ENCODE measurements at places on chromosomes 4 and X.
A peak's percentile ranks its signal among the peaks of the same experiment; 100 is the strongest.

GRCh38 chr4:6641164-6641970 lies 882 bp downstream of the MRFAP1 start:
- peak; percentile 24 for DNase-seq

GRCh38 chr4:6619466-6620255 lies 20.8 kb upstream of the MRFAP1 start:
- no peak for DNase-seq

DNA sequence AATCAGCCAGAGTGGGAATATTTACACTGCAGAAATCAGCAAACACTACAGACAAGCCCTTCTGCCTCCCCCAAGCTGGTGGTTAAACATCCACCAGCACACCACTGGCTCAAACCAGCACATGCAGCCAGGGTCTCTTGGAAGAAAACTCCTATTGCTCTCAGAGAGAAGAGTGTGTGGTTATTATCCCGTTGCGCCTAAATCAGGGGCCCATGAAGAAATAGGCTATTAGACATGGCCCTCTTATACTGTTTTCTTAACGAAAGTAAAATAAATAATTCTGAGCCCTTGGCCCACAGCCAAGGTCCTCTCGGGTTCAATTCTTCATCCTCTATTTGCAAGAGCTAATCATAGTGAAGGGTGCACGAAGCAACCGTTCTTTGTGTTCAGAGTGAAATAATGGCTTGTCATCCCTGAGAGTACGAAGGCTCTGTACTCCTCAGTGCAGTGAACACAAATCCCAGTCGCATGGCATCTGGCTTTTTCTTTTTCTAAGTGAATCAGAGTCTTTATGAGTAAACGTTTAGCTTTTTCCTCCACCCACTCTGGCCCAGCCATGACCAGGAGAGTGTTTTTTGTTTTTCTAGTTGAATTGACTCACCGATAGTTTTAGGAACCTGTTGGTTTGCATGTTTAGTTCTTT lies 33.4 kb upstream of the RBM47 start:
- DNase-seq: no peak

DNA sequence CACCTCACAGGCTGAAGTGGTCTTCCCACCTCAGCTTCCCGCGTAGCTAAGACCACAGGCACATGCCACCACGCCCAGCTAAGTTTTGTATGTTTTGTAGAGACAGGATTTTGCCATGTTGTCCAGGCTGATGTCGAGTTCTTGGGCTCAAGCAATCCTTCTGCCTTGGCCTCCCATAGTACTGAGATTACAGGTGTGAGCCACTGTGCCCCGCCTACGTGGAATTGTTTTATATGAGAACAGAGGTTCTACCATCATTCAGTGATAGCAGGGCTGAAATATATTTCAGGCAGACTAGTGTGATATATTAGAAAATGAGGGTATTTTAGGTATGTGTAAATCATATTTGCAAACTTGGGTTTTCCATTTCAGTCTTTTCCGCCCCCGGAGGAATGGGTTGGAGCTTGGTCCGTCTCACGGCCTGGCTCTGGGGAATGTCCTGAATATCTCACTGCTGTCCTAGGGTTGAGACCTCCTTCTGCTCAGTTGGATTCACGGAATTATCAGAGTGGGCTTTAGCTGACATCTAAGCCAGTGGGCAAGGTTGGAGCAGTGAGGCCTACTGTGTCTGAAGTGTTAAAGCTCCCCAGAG lies 19.9 kb downstream of the NSD2 start:
- DNase-seq: no peak

GRCh38 chr4:80253510-80253909 lies 13.0 kb upstream of the FGF5 start:
- DNase-seq: no peak

DNA sequence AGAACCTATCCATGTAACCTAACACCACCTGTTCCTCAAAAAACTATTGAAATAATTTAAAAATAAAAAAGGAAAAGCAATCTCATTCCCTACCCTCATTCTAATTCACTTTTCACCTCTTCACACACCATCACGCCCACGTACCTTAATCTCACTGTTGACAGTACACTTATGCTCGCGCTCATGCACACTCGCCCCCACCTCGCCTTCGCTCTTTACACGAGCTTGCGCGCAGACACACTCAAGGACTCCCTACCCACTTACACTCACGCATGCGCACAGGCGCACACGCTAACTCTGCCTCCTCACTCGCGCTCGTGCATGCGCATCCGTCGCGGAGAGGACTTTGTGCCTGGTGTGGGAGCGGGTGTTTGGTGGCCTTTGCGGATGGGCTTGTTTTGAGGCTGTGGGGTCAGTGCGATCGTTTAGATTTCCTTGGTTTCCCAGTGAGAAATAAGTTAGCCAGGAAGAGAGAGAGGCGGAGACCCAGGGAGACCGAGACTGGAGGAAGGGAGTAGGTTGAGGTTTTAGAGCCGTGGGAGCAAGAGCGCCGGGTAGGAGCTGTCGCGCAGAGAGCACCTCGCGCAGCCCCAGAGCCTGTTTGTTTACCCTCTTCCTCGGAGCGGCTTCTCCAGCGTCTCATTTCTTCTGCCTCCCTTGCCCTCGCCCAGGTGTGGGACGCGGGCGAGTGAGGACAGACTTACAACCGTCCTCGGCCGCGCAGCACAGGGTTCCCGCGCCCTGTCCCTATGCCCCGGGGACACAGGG lies 8.1 kb upstream of the GSX2 start:
- peak; percentile 61 for DNase-seq

DNA sequence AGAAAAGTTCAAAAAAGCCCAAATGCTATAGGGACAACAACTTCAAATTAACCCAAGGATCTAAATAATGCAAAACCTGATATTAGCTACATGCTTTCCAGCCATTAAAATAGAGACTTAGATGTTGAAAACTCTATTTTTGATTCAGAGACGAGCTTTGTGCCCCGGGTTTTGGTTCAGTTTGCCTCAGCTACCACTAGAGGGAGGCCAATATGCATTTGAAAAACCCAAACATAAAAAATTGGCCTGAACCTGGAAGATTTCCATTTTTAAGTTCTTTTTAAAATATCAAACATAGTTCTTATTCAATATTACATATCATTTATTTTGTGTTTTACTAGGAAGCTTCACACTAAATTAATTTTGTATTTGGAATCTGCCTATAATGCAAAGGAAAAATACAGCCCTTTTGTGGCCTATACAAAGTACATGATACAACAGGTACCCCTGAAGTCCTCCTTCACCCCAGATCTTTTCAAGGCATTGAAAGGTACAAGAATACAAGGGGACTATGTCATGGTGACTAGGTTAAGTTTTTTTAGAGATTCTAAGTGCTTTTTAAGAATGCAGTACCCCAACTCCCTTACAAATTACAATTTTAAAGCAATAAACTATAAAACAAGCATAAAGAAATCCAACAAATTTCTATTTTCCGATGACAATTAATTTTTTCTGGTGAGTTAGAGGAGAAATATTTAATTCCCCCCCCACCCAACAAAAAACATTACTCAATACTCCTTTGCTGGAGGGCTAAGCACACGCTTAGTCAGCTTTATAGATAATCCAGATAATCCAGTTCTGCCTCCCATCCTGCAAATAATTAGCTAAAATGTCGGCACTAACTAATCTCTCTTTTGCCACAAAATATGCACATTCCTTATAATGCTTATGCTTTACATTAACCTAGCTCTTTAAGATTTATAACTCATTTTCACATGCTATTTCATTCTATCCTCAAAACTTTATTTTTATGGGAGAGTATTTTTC lies 97.7 kb upstream of the PTPN13 start:
- DNase-seq: no peak

DNA sequence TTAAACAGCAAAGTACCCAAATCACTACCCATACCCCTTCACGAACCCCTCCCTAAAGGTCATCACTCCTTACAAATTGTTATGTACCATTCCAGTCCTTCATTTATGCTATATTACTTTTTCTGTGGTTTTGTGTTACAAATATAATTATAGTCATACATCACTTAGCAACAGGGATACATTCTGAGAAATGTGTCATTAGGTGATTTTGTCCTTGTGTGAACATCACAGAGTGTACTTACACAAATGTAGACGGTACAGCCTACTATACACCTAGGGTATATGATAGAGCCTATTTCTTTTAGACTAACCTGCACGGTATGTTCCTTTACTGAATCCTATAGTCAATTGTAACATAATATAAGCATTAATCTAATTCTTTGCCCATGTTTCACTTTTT lies 61.9 kb downstream of the ASB9 start:
- no peak for DNase-seq

DNA sequence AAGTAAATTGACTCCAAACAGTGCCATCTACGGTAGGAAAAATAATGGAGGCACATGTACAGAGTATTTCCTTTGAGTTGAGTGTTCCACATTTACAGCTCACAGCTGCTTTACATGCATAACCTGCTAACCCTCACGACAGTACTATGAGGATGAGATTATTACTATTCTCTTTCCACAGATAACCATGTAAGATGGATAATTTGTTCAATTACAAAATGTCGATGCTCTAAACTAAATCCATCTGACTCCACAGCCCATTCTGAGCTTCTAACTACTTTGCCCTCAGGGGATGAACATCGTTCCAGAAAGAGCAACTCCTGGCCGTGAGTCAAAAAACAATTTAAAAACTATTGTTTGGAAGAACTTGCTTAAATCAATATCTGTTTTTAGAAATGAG lies 330.4 kb upstream of the NWD2 start:
- DNase-seq: no peak

GRCh38 chrX:5490786-5491563 lies 737.7 kb downstream of the NLGN4X start:
- no peak for DNase-seq

DNA sequence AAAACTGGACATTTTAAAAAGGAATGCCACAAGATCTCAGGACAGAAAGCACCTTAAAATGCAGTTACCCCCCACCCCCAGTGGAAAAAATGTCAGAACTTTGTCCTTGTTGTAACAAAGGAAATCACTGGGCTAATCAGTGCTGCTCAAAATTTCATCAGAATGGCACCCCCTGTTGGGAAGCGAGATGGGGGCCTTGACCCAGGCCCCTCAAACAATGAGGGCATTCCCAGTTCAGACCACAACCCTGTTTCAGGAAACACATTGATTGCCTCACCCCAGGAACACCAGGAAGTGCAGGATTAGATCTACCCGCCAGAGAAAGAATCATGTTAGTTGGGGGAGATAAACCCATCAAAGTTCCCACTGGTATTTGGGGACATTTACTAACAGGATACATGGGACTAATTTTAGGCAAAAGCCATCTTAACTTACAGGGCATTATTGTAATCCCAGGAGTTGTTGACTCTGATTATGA lies 16.4 kb downstream of the SPIN2B start:
- DNase-seq: no peak

GRCh38 chr4:71550220-71551165 lies 211.7 kb downstream of the SLC4A4 start:
- DNase-seq: no peak

DNA sequence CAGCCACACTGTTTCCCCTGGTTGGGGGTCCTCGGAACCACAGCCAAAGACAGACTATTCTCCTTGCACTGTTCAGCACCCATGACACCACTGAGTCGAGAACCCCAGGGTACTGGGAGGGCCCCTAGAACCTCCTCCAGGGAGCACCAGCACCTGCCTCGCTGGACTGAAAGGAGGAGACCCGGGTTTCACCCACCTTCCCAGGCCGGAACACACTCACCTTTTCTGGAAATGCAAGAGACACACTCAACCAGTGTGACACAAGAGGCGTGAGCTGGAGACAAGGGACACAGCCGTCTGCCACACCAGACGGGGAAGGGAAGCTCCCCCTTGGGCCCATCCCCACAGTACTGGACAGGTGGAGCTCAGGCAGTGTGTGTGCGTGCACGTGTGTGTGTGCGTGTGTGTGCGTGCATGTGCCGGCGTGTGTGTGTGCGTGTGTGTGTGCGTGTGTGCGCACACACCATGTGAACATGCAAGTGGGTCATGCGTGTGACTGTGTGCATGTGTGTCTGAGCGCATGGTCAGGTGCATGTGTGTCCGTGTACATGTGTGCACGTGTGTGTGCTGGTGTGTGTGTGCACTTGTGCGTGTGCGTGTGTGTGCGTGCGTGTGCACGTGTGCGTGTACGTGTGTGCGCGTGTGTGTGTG lies 128.8 kb upstream of the NKX1-1 start:
- DNase-seq: no peak

- no peak for DNase-seq
Measured at GRCh38 chrX:17602245-17602644, 135.0 kb upstream of the SCML1 start.

DNA sequence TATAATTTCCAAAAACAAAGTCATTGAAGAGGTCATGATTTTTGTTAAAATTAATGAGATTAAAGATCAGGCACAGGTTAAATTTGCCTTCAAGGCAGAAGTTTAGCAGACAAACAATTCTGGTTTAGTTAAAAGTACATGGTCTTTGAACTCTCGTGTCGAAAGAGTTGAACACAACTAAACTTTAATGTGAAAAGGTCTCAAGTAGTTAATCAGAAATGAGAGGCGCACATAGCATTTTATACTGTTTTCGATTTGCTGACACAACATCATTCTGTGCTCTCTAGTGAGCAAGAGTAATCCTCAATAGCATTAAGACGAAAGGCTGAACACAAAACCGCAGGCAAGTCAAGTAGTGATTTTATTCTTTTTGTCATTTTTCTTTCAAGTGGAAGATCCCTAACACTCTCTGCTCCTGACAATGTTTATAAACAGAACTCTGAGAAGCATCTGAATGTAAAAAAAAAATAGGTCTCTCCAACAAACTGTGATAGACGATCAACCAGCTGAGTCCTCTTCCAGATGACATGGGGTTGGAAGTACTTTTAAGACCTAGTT lies 49.8 kb downstream of the SH3RF1 start:
- DNase-seq: no peak

GRCh38 chr4:83618431-83618830 lies 82.5 kb downstream of the GPAT3 start:
- no peak for DNase-seq

DNA sequence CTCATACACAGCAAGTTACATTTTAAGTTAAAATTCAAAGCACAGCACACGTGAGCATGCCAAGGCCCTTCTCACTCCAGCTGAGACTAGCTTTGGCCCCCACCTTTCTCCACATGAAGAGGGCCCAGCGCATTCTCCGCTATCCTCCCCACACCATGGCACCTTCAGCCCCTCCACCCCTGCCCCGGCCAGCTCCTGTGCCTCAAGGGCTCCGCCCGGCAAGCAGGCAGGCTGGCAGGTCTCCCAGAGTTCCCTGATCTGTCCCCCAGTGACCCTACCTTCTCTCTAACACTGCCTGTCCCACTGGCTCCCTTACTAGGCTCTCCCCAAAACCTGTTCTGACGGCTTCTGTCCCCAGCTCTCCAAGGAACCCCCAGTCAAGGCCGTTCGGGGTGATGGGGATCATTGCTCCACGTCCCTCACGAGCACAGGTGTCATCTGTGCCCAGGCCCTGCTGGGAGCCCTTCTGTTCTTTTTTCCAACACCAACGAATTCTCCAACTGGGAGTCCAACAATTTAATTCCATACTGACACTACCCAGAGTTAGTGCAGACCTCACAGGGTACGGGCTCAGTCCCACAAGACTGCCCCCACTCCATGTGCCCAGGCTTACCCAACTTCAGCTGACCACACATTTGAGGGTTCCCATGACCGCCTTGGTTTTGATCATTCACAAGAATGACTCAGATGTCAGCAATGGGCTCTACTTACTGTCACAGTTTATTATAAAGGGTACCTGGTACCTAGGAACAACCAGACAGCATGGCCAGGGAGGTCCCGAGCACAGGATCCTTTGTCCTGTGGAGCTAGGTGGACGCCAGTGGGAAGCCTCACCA lies 4.2 kb downstream of the LETM1 start:
- DNase-seq: no peak

- no peak for DNase-seq
Measured at GRCh38 chr4:126599746-126600145, 1033.0 kb upstream of the INTU start.

Data from stimulated activated CD4-positive, alpha-beta T cell treated with anti-CD3 and anti-CD28 coated beads, Interleukin-15, amount 100 ng/mL, for 1 hour (primary cell).